ENCODE measurements at places on chromosomes 6 and 20.

DNA sequence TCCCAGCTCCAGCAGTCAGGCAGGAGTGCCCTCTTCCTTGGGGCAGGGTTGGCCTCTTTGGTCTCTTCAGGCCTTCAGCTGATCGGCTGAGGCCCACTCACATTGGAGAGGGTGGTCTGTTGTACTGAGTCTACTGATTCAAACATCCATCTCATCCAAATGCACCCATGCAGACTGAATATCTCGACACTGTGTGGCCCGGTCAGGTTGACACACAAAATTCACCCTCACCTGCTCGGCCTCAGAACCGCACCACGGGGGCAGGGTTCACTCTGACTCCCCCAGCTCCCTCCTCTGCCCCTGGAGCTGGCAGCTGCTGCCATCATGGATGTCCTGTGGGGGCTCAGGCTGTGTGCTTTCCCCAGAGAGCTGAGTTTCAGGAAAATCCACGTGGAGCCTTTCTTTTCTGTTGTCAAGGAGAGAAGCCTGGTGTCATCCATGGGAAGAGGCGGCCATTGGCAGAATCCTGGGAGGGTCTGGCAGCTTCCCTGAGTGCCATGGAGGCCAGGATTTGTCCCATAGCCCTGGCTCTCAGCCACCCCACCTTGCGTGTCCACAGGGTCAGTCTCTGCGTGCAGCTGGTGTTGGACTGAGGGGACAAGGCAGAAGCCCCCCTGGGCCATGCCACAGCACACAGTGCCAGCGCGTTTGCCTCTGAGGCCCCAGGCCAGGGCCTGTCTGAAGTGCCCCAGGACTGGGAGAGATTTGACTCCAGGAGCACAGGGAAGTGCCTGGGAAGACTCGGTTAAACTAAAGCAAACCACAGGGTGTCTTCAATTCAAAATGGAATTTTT is 114.1 kb downstream of the ERMARD start:
- no peak for DNase-seq

DNA sequence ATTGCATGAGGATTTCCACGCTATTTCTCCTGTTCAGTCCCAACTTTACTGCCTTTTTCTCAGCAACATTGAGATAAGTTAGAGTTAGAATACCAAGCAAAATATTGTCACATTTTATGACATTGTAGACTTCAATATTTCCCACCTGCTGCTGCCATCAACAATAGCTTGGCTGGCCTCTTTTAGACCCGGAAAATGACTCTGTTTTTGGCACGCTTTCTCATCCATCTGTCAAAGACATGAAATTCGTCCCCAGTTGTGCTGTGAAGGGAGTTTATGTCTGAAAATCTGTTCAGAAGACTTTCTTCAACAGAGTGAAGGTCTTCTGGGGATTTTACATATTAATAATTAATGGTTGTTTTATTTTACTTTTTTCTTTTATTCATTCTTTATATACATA is 857.3 kb downstream of the FRK start:
- DNase-seq = no peak

DNA sequence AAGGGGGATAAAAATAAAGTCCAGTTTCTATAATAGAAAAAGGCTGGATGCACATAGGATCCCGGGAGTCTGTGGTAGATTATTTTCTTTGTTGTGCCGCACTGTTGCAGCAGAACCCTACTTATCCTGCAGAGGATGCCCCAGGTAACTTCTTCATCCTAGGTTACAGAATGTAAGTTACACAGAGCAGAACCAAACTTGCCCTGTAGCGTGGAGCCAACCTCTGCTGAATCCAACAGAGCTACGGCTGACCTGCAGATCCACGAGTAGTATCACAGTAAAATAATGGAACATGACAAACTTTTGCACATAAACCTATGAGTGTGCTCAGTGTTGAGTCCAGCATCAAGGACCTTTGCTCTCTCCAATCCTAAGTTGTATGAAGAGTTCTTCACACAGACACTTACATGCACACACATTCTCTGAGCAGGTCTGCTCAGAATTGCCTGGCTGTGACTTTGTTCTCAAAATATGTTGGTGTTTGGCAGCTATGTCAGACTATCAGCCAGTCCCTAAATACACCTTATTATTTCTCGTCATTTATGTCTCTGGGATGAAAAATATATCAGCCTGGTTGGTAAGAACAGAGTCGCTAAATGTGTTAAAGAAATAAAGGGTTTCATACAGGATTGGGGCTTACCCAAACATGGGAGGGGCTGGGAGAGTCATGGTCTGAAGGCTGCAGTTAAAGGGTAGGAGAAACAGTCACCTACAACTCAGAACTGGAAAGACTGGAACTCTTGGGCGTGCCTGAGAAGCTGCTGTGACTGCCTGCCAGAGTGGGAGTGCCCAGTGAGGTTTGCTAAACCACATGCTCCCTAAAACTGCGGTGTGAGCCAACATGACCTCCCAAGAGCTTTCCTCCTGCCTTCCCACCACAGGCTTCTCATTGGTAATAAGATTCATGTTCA is 165.1 kb upstream of the SLC24A3 start:
- DNase-seq = no peak

- no peak for DNase-seq
Measured at GRCh38 chr6:15894973-15895725, 232.3 kb upstream of the DTNBP1 start.

DNA sequence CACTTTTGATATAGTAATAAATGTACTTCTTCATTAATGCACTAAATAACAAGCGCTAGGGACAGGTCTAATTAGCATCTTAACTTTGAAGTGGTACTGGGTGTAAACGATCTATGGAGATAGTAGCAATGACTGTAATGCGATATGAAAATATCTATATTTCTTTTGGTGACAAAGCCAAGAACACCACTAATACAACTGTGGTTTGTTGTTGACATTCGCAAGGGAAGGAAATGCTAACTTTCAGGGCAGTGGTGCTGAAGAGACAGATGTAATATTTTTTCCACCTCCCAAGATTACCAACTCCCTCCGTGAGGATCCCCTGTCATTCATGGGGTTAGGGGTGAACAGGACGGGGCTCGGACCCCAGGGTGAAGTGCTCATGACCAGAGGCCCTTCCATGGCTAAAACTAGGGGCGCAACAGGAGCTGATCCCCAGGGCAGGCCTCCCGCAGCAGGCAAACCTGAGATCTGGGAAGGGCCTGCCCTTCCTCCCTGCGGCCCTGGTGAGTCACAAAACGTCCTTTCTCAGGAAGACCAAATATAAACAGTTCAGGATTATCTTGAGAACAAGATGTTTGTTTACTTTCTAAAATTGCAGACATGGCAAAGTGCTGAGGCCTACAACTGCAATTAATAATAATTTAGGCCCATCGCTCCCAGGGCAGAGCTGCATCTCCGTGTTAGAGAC is 65.0 kb upstream of the TOX2 start:
- DNase-seq = no peak

DNA sequence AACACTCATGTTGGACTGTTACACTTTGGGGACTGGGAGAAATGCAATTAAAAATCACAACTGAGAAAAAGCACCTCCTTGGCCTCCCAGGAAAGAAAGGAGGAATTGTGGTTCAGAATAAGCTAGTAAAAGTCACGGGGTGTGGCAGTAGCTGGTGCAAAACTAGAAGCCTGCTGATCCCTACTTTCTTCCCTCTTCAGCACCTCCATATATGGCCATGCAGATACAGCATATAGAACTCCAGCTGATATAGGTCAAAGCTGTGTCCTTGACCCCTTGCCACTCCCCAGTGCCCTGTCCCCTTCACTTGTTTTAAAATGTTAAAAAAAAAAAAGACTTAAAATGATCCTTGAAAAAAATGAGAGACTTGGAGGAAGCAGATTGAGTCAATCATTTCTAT is 5.5 kb upstream of the FLRT3 start:
- DNase-seq = no peak

DNA sequence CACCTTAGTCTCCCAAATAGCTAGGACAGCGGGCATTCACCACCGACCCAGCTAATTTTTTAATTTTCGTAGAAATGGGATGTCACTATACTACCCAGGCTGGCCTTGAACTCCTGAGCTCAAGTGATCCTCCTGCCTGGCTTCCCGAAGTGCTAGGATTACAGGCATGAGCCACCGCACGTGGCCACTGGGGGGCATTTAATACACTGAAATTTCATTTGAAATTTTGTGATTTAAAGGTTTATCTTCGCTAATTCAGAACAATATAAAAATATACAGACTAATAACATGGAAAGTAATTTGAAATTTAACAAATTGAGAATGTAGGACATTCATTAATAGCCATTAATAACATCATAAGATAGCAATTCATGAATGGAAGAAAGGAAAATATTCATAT is 20.5 kb upstream of the TBC1D32 start:
- DNase-seq = no peak

GRCh38 chr20:42482808-42483207 is 706.9 kb downstream of the PTPRT start:
- no peak for DNase-seq

DNA sequence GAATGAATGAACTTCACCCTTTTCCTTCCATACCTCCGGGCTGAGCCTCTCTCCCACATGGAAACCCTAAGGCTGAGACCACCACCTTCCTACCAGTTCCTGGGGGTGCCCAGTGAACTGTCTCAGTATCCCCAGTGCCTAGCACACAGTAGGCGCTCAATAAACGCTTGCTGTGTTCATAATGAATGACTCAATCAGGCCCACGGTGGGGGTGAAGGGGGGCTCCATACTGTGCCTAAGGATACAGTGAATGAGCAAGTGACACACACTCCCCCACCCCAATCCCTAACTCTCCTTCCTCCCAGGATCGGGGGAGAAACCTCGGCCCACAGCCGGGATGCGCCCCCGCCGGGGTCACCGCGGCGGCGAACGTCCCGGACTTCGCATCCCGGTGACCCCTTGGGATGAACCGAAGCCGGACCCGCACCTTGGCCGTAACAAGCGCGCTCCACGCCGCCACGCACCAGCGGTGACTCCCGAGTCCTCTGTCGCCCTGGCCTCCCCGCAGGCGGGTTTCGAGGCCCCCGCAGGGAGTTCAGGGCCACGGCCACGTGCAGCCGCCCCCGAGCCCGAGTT is 592 bp downstream of the KCNG1 start:
- DNase-seq = no peak

- DNase-seq = no peak
Measured at GRCh38 chr6:157726892-157727628, 96.0 kb upstream of the SNX9 start.

DNA sequence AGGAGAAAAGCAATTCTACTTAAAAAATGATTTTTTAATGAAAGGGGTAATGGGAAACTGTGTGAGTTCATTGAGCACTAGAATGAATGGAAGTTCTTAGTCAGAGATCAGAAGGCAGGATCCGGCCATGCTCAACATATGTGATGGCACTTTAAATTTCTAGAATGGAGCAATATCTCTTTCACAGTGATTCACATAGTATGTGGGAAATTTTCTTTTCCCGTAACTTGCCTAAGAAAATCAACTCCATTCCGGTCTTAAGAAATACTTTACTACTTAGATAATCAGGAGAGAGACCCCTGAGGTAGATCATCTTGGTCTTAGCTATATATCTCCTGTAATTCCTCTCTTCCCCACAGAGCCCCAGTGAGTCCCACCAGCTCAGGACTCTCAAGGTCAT is 131.8 kb downstream of the SCML4 start:
- no peak for DNase-seq

DNA sequence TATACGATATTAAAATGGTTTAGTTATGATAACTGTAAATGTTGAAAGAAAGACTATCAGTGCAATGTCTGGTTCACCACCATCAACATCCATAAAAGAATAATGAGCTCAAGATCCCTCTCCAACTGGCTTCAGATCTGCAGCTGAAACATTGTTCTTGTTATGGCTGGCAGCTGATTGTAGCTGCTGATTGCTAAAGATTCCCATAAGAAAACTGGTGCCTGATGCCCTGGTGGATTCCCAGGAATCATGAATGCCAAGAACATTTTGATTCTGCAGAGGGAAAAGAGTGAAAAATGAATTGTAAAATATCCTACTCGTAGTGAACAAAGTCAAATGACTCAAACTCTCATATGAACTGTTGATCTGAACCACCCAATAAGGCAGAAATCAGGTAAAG is 1160.2 kb downstream of the EPHA7 start:
- DNase-seq = no peak

DNA sequence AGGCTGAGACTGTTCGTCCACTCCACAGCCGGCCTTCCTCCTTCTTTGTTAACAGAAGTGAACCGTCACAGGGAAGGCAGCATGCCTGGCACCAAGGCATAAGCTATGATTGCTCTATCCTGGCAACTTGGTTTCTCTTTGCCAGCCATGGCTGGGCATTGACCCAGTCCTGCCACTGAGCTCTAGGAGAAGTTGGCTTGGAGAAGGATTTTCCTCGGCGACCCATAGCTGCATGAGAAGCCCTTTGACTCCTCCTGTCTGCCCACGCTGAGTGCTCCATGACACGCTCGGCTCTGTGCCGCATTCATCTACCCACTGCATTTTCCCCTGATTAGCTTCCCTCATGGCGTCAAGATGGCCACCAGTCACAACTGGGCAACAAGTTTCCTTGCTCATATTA is 111.8 kb upstream of the EXOC2 start:
- no peak for DNase-seq

- DNase-seq = no peak
Measured at GRCh38 chr6:13433709-13434121, 53.7 kb downstream of the GFOD1 start.

DNA sequence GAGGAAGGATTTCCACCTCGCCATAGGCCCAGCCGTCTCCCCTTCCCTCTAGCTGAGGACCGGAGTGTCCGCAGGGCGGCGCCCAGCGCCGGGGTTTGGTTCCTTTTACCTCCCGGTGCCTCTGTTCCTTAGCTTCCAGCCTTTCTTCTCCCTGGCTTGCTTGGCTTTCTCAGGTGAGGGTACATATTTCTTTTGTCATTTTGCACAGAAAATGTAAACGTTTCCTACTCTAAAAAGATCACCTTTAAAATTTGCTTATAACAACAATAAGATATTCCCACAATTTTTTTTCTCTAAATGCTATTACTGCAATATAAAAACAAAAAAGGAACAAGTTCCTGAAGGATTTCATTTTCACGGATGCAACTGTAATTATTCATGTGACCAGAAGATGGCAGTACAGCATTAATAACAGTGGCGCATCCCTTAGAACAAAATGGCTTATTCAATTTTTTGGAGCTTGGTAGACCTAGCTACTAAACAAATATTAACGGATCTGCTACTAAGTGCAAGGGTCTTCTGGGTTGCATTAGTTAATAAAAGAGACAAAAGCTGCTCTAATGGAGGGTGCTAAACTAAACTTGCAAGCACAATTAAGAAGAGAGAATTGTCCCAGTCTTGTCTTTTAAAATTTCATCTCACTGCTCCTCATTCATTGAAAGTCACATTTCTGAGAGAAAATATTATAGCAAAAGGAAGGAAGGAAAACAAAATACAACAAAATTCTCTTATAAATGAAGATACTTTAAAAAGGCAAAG is 172.9 kb downstream of the ADGRG6 start:
- no peak for DNase-seq

- DNase-seq = no peak
Measured at GRCh38 chr6:6319952-6320811, at the start of gene F13A1. F13A1 (minus strand) TSS chr6:6320662; CDS start chr6:6318664, 1,998 bp downstream.

DNA sequence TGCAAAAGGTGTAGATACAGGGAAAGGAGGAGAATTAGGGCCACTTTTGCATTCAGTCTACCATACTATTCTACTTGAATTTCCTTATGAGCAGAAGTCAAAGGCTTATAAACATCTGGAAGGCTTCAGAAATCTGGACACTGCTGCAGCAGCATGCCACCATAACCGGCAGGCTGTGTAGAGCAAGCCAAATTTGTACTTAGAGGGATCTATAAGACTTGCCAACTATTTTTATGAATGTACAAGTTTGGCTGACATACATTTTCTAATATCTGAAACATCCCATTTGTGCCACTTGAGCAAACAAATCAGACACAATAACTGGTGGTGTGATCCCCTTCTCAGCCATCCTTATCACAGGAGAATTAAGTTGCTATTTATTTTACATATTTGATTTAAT is 14.0 kb upstream of the PLCB1 start:
- no peak for DNase-seq

Measured in stimulated activated CD8-positive, alpha-beta memory T cell treated with anti-CD3 and anti-CD28 coated beads, Interleukin-12 subunit alpha, Interleukin-12 subunit beta, amount 100 ng/mL, for 4 hours (primary cell).